ENCODE measurements at places on chromosomes 5 and 9.

DNA sequence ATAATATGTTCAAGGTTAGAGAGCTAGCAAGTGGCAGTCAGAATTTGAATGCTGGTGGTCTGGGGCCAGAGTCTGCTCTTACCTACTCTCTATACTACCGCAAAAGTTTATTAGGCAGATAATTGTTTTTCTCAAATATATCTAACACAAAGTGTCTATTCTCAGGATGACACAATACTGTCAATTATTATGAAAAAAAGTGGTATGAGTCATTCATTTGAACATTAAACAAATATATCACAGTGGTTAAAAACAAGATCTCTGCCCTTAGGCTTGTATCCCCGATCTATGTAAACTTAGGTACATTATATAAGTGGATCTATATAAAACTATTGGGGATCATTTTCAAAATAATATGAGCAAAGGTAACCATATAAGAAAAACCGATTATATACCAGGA lies 354.9 kb downstream of the CETN3 start:
- DNase-seq, result no peak

DNA sequence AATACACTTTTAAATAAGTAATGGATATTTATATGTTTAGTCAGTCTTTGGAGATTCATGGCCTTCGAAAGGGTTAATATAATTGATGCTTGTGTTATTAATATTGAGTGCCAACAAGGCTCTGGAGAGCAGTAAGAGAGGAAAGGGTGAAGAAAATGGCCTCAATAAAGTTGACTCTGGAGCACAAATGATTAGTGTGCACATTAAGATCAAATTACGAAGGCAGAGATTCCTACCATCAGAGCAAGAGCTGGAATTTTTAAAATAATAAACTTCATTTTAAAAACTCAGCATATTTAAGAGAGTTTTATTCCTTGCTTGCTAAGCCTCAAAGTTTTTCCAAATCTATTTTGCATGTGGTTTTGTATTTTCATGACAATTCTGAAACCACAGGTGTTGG lies 14.8 kb downstream of the SLC44A1 start:
- DNase-seq, result no peak

- DNase-seq, result no peak
Measured at GRCh38 chr9:129400001-129400970, 220.6 kb downstream of the C9orf50 start.

DNA sequence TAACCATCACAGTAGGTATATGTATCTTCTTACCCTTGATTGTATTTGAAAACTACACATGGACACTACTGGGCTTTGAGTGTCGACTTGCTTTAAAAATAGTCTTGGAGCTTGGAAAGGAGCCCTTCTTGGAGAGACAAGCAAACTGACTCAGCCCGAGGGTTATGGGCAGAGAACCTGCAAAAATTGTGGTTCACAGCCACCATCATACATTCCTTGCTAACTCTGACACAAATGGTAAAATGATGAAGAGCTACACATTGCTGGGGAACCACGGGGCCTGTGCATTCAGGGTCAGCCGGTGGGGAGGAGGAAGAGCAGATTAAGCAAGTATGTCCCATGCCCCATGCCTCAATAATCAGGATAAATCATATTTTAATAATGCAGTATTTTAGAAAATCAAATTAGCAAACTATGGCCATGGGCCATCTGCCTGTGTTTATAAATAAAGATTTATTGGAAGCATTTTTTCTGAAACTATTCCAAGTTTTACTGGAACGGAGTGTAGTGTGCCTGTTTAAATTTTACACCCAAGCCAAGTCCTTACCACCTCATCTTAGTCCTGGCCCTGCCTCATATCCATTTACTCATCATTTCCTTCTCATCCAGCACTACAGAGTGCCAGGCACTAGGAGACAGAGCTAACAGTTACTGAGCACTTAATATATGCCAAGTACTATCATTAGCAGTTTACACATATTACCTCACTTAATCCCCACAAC lies 195.7 kb downstream of the PALM2AKAP2 start:
- no peak for DNase-seq

GRCh38 chr5:133663397-133664054 lies 51.2 kb upstream of the FSTL4 start:
- DNase-seq, result no peak

DNA sequence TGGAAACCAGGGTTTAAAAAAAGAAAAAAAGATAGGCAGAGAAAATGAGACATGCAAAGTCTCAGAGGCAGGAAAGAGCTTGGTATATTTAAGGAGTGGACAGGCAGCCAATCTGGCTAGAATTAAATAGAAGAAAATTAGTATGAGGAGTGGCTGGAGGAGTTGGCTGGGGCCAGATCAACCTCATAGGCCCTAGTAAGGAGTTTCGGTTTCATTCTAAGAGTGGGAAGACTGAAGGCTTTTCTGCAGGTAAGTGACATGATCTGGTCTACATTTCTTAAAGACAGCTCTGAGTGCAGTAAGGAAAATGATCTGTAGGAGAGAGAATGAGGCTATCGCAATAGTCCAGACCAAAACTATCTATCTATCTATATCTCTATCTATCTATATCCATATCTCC lies 27.5 kb downstream of the ADRB2 start:
- no peak for DNase-seq

DNA sequence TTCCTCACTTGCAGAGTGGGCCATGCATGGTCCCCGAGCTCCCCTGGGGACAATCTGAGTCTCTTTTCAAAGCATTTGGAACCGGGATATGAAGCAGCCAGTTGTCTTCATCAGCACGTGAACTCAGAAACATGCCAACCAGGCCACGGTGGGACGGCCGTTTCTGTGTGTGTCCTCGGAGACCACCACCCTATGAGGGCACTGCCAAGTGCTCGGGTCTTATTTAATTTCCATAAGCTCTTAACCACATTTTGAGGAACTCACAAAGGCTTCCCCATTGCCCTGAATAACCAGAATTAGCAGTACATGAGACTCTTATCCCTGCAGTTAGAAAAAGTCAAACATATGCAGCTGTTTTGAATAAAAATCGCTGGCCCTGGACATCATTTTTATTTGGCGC lies 60.1 kb downstream of the OTULIN start:
- no peak for DNase-seq

DNA sequence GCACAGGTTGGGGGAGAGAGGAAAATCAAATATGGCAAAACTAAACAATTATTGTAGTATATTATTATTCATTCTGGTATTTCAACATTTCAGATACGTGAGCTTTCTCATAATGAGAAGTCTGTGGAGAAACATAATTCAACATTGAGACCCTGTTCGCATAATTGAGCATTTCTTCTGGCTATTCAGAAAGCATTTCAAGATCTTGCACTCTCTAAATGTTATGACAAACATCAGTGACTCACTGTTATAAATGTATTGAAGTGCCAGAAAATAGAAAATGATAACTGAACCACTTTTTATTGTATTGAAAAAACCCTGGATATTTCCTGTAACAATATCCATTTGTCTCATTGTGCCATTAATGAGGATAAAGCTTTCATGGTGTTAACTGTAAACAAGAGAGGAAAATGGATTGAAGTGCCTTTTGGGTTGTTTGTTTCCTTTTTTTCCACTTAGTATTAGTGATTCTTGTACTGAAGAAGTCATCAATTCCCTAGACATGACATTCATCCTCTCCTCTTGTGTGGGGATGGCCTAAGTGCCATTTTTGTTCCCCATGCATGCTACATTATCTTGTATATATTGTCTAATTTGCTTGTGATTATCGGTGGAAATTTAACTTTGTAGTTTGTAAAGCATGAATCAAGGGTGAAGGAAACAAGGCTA lies 124.6 kb downstream of the CAMK4 start:
- no peak for DNase-seq

DNA sequence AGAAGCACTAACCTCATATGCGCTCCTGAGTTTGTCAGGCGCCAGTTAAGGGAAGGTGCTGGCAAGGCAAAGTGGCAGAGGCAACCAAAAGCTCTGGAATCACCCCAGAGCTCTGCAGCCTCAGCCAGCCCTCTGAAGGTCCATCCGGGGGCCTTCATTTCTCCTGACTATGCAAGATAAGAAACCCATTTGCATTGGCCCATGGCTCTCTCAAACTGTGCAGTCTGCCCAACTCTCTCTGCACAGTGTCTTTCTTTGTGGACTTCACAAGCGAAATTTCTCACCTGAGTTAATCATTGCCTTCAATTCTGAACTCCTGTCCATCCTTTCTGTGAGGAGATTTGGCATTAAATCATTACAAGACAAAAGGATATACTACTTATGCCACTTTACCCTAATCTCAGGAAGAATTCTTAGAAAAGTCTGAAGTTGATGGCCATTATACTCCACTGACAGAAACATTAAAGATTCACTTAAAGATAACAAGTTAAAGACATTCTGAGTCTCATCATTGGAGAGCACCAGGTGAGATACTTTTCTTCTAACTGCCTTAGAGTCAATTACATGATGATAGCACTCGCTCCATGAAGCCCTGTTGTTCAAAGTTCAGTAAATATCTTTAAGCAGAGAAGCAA lies 235.6 kb downstream of the SPOCK1 start:
- peak; percentile 9 for DNase-seq

DNA sequence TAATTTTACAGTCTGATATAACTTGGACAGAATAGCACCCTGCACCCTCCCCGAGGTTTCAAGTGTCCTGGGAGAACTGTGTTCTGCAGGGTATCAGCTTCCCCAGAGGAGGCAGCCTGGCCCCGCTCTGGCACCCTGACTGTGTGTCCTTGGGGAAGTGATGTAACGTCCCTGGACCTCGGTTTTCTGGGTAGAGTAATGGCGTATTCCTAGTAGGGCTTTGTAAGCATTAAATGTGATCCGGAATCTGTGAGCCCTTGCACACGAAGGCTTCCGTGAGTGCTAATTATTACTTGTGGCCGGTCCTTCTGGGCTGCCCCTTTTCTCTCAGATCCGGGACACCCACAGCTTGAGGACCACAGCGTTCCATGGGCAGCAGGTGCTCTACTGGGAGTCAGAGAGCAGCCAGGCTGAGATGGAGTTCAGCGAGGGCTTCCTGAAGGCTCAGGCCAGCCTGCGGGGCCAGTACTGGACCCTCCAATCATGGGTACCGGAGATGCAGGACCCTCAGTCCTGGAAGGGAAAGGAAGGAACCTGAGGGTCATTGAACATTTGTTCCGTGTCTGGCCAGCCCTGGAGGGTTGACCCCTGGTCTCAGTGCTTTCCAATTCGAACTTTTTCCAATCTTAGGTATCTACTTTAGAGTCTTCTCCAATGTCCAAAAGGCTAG lies 1.0 kb upstream of the CACFD1 start:
- no peak for DNase-seq

DNA sequence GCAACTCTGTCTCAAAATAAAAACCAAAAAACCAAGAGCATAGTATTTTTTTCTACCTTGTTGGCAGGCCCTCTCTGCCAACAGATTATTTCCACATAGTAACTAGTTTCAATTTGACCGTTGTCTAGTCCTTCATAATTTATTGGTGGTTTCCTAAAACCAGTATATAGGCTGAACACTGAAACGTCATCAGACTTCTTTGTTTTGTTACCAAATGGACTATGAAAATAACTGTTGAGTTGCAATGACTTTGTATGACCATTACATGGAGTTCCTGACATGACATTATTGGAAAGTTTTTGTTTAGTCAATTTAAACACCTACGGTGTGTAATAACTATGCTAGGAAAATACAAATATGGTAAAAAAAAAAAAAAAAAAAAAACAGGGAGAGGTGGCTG lies 1.7 kb downstream of the AGGF1 start:
- DNase-seq, result no peak

- no peak for DNase-seq
Measured at GRCh38 chr5:65144136-65144871, 337.4 kb downstream of the ADAMTS6 start.

DNA sequence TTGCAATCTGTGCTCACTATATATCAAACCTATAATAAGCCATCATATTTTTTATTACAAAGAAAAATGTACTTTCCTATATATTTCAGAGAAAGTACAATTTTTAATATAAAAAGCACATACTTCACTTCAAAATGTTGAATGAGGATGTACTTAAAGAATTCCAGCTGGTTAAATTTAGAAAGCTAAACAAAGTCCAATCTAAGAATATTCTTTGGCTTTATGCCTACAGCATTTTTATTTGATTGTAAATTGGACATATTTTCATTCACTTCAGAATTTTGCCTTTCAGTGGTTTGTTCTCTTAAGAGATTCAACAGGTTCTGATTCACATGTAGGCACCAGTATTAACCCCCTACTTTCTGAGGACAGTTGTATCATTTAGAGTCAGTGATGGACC lies 533.8 kb downstream of the CAAP1 start:
- DNase-seq, result no peak

DNA sequence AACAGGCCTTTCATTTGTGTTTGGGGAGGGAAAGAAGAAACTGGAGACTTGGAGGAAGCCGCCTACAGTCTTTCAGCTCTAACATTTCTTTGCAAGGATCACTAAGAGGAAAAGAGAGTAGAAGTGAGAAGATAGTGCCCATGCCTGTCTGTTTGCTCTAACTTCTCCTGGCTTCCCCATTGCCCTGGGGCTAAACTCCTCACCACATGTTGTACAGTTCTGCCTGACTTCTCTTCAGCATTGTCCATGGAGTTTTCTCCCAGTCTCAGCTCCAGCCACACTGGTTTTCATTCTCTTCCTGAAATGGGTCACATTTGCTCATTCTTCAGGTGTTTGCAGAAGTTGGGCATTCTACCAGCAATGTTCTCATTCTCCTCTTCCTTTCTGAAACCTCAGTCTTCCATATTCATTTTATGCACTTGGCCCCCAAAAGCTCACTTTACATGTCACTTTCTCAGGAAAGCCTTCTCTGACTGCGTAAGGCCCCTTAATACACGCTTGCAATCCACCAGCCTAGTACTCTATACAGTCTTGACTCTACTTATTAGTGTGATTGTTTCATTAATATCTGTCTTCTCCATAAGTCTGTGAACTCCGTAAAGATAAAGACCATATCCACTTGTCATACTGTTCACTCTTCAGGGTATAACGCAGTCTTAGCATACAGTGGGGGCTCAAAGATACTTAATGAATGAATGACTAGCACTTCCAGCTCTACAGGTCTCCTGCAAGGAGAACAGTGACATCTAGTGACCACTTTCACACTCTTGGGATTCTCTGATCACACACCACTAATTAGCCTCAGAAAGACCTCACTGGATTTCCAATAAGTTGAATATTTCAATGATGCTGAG lies 40.2 kb upstream of the TRIM32 start:
- no peak for DNase-seq

DNA sequence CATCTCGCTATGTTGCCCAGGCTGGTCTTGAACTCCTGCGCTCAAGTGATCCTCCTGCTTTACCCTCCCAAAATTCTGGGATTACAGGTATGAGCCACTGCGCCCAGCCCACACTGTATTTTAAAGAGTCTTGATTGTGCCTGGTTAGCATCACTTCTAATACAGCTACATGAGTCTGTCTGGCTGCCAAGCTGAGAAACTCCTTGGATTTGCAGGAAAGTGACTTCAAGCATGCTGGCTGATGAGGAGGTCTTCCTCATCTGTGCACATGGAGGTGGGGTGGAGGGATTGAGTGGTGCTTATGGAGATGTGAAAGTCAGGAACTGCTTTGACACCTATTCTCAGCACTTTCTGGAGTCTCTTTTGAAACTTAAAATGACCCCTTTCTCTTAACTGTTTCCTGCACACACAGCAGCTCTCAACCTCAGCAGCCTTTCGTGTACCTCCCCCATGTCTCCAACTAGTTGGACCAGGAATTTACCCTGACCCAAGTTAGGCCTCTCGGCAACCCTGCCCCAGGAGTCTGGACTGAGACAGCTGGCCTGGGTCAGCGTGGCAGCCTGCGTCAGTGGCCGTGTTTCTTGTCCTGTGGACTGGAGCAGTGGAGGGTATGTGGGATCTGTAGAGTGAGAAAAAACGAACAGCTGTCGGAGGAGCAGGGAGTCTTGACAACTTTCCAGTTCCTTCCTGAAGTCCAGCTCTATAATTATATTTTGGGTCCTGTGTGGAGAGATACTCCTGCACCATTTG lies 72.5 kb downstream of the ACER2 start:
- DNase-seq, result no peak

- DNase-seq, result no peak
Measured at GRCh38 chr5:100693481-100693880, 158.3 kb downstream of the FAM174A start.
